Activated CD8-positive, alpha-beta memory T cell treated with anti-CD3 and anti-CD28 coated beads for 1 hour (primary cell): ENCODE measurements at places on chromosomes 3 and 15.

DNA sequence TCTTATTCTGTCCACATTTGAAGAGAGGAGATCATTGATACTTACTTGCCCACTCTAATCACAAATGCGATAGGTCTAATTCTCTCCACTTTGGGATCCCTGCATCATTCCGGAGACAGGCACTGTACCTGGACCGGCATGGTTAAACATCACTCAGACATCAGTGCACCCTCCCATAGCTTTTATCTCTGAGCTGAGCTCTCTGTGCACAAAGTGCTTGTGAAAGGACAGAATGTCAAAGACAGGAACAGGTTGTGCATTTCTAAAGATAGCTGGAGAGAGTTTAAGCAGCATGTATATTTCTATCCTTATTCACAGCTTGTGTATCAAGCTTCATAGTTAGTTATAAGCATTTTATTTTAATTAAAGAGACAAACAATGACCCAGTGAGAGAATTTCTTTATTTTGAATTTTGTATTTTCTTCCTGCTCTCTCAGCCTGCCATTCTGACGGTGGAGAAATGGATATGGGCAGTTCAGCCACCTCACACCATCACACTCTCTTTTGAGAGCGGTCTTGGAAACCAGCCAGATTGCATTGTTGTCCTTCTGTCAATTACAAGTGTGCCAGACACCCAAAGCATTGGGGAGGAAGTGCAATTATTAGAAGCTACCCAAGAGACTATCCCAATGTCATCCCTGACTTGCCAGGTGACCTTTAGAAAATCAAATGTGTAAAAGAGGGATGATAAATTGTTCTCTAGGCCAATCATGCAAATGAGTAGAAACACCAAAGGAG lies 65.2 kb upstream of the CHL1 start:
- DNase-seq = no peak

GRCh38 chr15:62439543-62440016 lies 274.5 kb upstream of the C2CD4B start:
- DNase-seq = no peak

DNA sequence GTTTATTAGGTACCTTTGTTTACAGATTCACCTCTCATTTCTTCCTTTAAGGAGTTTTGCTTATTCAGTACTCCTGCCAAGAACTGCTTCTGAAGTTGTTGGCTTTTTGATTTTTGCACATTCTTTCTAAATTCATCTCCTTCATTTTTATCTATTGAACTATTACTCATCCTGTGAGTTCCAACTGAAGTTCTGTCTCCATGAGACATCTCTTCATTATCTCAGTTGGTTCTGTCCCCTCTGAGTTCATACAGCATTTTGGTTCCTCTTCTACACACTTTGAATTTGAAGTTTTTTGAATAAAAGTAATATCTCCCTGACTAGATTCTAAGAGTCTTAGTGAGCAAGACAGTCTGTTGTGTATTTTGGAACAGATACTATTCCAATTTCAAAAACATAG lies 299.7 kb downstream of the OTOL1 start:
- DNase-seq = no peak

- no peak for DNase-seq
Measured at GRCh38 chr3:190424478-190425439, 24.9 kb downstream of the TMEM207 start.

- DNase-seq = no peak
Measured at GRCh38 chr15:78667578-78668236, 26.7 kb upstream of the CHRNB4 start.

GRCh38 chr3:184874709-184875644 lies 63.0 kb downstream of the VPS8 start:
- DNase-seq = no peak

- DNase-seq = no peak
Measured at GRCh38 chr15:33551860-33552259, 241.1 kb downstream of the RYR3 start.
